Astrocyte of the spinal cord (primary cell): ENCODE measurements at places on chromosomes 13 and 19.
A peak's percentile ranks its signal among the peaks of the same experiment; 100 is the strongest.

DNA sequence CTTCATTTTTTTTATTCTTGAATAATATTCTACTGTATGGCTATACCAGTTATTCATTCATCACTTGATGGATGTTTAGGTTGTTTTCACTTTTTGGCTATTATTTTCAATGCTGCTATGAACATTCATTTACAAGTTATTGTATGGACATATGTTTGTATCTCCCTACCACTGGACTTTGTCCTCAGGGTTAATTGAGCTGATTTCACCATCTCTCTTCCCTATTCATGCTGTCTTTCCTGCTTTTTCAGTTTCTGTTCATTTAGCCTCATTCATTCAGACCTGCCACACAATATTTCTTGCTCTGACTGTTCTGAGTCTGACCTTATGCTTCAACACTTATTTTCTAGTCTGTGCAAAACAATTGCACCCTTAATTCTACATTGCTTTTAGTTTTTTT is 12.3 kb upstream of the C1QTNF9B start:
- DNase-seq, result no peak

DNA sequence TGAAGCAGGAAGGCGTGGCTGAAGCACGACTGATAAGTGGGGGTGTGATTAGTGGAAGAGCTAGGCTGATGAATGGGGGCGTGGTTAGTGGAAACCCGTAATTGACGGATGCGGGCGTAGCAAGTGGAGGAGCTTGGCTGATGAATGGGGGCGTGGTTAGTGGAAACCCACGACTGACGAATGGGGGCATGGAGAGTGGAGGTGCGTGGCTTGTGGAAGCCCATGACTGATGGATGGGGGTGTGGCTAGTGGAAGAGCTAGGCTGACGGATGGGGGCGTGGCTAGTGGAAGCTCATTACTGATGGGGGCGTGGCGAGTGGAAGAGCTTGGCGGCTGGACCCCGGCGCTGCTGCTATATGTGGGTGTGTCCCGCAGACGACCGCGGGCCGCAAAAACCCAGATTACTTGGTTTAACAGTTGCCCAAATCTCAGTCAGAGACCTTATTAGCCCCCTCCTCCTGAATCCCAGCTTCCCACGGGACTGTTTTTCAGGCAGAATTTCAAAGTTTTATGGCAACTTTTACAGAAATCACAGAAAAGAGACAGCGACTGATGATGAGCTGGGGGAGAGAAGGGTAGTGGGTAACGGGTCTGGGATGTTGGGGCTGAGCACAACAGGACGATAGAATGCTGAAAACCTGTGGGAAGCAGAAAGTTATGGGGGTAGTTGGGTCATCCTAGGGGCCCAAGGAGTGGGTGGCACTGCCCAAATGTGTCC is 9.0 kb upstream of the MEIS3 start:
- peak; percentile 88 for DNase-seq

- no peak for DNase-seq
Measured at GRCh38 chr13:100838387-100838786, 163.8 kb upstream of the TMTC4 start.

- DNase-seq, result no peak
Measured at GRCh38 chr13:111874981-111875380, 192.0 kb upstream of the SOX1 start.

GRCh38 chr13:110506859-110507566 is 54.5 kb downstream of the RAB20 start:
- DNase-seq, result peak; percentile 27

DNA sequence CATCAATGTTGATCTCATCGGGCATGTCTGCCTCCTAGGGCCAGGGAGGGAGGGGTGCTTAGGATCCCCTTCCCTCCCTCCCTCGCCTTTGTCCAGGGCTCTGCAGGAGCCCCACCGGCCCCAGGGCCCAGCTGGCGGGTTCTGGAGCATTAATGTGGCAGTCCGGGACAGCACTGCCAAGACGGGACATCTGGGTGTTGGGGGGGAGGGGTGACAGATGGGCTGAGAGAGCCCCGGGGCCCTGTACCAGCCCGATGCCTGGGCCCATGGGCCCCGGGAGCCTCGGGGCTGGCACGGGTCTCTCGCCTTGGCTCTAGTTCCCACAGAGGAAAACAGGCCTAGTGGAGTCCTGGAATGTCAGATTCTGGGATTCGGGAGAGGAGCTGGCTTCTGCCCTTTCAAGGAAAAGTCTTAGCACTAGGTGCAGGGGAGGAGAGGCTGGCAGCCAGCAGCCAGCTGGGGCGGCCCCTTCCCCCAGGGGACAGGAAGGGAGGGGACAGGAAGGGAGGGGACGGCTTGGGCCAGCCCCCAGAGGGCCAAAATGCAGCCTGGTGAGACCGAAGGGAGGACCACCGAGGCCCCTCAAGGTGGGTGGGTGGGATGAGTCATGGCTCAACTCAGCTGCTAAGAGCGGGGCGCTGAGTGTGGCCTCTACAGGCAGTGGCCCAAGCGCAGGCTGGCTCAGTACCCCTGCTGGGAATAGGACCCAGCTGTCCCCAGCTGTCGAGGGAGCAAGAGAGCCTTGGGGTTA is 3.1 kb downstream of the PPP1R14A start:
- DNase-seq, result no peak

- no peak for DNase-seq
Measured at GRCh38 chr19:16887353-16888265, 1.2 kb upstream of the F2RL3 start.

- peak; percentile 1 for DNase-seq
Measured at GRCh38 chr13:64819081-64819480, 2411.1 kb downstream of the PCDH9 start.

DNA sequence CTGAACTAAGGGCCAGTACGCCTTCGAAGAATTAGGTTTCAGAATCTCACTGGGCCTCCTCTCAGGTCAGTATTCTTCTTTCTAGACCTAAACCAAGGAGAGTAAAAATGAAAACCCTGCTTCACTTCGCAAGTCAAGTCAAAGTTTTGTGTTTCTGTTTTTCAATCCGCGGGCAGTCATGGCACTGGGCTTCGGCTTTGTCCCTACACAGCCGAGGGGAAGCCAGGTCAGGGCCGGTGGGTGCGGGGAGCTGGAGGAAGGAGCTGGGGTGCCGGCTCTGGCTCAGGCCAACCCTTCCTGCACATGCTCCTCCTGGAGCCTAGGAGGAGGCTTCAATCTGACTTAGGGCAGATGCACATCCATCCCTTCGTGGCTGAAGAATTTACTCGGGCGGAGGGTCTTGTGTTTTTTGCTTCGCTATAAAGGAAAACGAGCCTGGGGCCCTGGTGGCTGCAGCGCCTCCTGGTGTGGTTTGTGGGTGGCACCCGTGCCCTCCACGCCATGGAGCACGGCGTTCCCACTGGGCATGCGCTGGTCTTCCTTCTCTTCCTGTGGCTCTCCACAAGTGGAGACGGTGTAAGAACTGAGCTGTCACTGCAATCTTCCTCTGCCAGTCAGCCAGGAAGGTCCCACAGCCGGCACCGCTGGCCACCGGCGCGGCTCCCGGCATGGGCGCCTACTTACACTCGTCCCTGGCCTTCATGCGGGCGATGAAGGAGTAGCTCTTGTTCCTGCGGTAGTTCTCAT is 22.5 kb downstream of the C19orf44 start:
- no peak for DNase-seq

- DNase-seq, result no peak
Measured at GRCh38 chr19:13408889-13409518, 97.3 kb downstream of the CACNA1A start.

DNA sequence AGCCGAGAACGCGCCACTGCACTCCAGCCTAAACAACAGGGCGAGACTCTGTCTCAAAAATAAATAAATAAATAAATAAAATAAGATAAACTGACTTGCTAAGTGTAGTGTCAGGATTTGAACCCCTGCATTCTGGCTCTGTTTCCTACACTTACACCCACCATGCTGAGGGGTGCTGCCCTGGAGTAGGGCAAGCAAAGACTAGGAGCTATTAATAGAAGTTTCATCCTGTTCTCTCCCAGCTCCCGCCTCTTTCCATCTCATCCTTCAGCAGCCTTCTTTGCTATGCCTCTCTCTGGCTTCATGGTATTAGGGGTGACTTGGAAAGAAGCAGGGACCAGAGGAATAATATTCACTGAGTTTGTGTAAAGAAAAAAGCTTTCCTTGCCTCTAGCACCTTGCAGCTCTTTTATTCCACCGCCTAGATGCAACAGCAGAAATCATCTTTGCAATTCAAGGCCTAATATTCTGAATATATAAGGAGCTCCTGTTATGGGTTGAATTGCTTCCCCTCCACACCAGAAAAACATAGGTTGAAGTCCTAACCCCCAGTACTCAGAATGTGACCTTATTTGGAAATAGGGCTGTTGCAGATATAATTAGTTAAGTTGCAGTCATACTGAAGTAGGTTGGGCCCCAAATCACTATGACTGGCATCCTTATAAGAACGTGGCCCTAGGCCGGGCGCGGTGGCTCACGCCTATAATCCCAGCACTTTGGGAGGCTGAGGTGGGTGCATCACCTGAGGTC is 8.7 kb upstream of the PLAUR start:
- no peak for DNase-seq

- DNase-seq, result peak; percentile 95
Measured at GRCh38 chr19:39428283-39429112, 7.3 kb downstream of the RPS16 start.

- peak; percentile 21 for DNase-seq
Measured at GRCh38 chr13:37531049-37531448, 67.5 kb downstream of the POSTN start.

DNA sequence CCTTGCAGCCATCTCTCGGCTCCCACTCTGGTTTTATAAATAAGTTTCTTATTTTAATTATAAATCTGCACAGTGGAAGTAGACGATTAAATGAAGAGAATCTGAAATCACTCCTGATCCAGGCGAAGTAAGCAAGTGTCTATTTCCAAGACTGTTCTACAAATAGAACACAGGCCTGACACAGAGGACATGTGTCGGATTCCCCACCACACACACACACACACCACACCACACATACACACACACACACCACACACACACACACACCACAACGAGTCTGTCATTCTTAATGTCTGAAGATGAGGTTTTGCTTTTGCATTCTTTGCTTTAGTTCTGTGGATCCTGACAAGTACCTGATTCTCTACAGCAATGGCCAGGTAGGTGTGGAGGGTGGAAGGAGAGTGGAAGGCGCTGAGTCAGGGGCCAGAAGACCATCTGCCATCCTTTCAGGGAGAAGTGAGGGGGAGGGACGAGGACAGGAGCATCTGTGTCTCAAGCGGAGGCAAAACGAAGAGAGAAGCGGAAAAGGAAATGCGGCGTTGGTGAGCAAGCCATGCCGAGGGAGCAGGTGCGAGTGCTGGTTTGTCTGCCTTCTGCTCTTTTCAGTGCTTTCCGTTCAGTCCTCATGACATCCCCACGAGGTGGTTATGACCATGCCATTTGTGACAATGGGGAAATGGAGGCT is 110.2 kb downstream of the TEX26 start:
- no peak for DNase-seq

GRCh38 chr13:80680786-80681366 is 339.9 kb upstream of the SPRY2 start:
- DNase-seq, result no peak

- peak; percentile 84 for DNase-seq
Measured at GRCh38 chr13:45325806-45326205, 15.2 kb downstream of the TPT1 start.

DNA sequence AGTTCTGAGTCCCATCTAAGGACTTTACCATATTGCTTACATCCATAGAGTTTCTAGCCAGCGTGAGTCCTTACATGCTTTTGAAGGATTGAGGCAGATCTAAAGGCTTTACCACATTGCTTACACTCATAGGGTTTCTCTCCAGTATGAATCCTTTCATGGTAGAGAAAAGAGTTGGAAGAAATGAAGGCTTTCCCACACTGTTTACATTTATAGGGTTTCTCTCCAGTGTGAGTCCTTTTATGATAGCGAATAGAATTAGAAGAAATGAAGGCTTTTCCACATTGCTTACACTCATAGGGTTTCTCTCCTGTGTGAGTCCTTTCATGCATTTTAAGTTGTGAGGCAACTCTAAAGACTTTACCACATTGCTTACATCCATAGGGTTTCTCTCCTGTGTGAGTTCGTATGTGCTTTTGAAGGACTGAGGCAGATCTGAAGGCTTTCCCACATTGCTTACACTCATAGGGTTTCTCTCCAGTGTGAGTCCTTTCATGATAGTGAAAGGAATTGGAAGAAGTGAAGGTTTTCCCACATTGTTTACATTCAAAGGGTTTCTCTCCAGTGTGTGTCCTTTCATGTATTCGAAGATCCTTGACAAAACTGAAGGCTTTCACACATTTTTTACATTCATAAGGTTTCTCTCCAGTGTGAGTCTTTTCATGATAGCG is 8.4 kb upstream of the ZNF433 start:
- no peak for DNase-seq

DNA sequence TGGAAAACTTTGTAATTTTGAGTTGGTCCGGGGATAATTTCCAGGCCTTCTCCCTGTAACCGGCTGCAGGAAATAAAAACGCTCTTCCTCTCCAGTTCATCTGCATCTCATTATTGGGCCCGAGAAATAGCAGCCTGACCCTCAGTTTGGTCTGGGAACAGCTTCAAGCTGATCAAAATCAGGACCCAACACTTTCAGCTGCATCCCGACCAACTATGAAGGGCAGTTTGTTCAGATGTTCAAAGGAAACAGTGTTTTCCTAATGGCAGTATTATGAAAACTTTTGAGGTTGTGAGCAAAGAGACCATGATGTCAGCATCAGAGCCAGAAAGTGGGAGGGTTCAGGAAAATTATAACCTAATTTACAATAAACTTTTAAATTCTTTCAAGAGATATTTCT is 35.7 kb downstream of the STK24 start:
- no peak for DNase-seq

GRCh38 chr13:59880468-59880867 is 283.3 kb downstream of the DIAPH3 start:
- no peak for DNase-seq

GRCh38 chr19:49952906-49953305 is 8.1 kb downstream of the SIGLEC11 start:
- no peak for DNase-seq
